ENCODE measurements at places on chromosomes 7 and 10. TPM values are rescaled to one million over a fixed set of nuclear protein-coding genes. Genes with fewer than 3 reads are reported as not detected.

The ZNF804B gene
- 0.26 TPM for total RNA-seq

DNA sequence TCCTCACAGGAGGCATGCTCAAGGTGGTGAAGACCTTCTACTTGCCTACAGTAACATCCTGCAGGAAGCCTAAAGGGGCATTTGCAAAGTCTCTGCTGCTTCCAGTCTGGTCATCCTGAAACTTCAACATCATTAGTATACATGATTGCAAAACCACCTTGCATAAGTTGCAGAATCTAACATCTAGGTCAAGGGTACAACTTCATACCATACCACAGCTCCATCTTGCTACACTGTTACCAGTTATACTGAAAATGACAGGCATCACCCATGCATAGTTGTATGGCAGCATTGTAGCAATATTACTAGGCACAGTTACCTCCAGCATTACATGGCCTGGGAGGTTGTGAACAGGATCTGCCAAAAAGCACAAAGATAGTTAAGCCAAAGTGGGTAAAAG lies 13.7 kb upstream of the MACROH2A2 start:
- no peaks in the 10 kb centered on the region for H3K36me3 ChIP-seq
- H3K27ac ChIP-seq, result no peak overlapping the region
- H3K4me1 ChIP-seq, result no peaks in the 10 kb centered on the region

GRCh38 chr10:46216836-46217751 lies 69.7 kb upstream of the ANTXRL start:
- no peaks in the 10 kb centered on the region for H3K36me3 ChIP-seq
- H3K4me1 ChIP-seq, result no peaks in the 10 kb centered on the region
- no peak overlapping the region for H3K4me3 ChIP-seq
- H3K27ac ChIP-seq, result no peak overlapping the region
- H3K27me3 ChIP-seq, result no peaks in the 10 kb centered on the region

DNA sequence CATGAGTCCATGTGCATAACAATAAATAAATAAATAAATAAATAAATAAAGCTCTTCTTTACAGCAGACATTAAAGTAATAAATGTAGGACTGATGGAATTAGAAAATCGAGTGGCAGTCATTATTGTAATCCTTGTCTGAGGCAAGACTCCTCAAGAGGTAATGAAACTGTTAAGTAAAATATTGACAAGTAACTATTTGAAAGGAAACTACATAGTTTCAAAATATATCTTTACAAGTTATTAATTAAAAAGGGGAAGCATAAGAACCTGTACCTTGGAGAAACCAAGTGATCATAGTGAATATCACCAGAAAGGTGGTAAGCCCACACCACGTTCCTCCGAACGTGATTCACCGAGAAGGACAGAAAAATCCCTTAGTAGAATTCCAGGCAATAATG lies 285.6 kb upstream of the SORCS1 start:
- no peak overlapping the region for H3K4me3 ChIP-seq
- H3K4me1 ChIP-seq, result no peaks in the 10 kb centered on the region

GRCh38 chr10:61780732-61781131 lies 118.0 kb downstream of the CABCOCO1 start:
- H3K36me3 ChIP-seq, result no peaks in the 10 kb centered on the region
- H3K4me3 ChIP-seq, result no peak overlapping the region
- no peak overlapping the region for H3K27ac ChIP-seq
- H3K4me1 ChIP-seq, result peaks cover 5% of the 10 kb centered on the region
- H3K27me3 ChIP-seq, result no peaks in the 10 kb centered on the region

DNA sequence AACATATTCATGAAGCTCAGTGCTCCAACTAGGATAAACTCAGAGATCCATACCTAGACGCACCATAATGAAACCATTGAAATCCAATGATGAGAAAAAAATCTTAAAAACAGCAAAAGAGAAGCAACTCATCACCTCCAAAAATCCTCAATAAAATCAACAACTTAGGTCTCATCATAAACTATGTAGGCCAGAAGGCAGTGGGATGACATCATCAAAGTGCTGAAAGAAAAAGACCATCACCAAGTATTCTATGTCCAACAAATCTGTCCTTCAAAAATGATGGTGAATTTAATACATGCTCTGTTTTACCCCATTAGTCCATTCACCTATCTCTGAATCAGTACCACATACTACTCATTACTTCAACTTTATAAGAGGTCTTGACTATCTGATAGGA lies 304.4 kb downstream of the HDAC9 start:
- no peaks in the 10 kb centered on the region for H3K36me3 ChIP-seq
- H3K27ac ChIP-seq, result no peak overlapping the region
- H3K27me3 ChIP-seq, result no peaks in the 10 kb centered on the region

- DNase-seq, result no peak
- no peaks in the 10 kb centered on the region for H3K27me3 ChIP-seq
- H3K4me1 ChIP-seq, result peaks cover 52% of the 10 kb centered on the region
- H3K27ac ChIP-seq, result no peak overlapping the region
Observed at GRCh38 chr7:131370523-131370968, 42.9 kb downstream of the MKLN1 start.

The STN1 gene
- total RNA-seq, result 35.3 TPM

DNA sequence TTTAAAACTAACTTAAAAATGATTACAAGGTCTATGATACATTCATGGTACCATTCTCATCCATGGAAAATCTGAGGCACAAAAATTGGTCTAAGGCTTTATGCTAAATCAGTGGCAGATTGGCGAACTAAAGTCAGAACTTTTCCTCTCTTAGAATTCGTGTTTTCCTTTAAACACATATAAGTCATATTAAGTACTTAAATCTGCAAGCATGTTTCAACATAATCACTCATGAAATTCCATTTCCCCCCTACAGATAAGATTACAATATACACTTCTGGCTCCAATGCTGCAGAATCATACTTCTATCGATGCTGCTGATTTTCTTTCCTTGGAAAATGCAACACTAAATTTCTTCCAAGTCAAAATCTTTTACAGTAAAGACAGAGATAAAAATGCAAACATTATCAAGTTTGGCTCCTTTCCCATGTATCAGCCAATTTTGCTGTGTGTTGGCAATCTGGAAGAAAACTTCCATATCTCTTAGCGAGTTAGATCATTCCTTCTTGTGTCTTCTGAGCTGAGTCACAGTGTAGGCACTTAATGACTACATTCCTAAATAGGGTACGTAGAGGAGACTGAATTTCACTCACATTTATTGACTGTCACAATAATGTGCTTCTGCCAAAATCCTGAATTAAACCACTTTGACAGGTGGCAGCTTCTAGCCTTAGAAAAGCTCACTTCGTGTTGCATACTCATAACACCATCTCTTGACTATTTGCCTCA lies 76.4 kb upstream of the LRRC17 start:
- no peaks in the 10 kb centered on the region for H3K4me1 ChIP-seq
- DNase-seq, result no peak
- H3K36me3 ChIP-seq, result no peaks in the 10 kb centered on the region
- peak overlapping the region; percentile 6 for H3K27ac ChIP-seq
- H3K27me3 ChIP-seq, result no peaks in the 10 kb centered on the region
- H3K4me3 ChIP-seq, result no peak overlapping the region

GRCh38 chr7:4730971-4731370 lies 44.5 kb upstream of the AP5Z1 start:
- H3K36me3 ChIP-seq, result no peaks in the 10 kb centered on the region
- no peaks in the 10 kb centered on the region for H3K27me3 ChIP-seq
- H3K27ac ChIP-seq, result no peak overlapping the region

GRCh38 chr10:84341983-84342382 lies 13.6 kb downstream of the CCSER2 start:
- no peak overlapping the region for H3K4me3 ChIP-seq
- no peaks in the 10 kb centered on the region for H3K4me1 ChIP-seq
- no peaks in the 10 kb centered on the region for H3K27me3 ChIP-seq
- no peak for DNase-seq
- H3K27ac ChIP-seq, result no peak overlapping the region

- H3K27ac ChIP-seq, result peak overlapping the region; percentile 6
- H3K36me3 ChIP-seq, result no peaks in the 10 kb centered on the region
- H3K4me3 ChIP-seq, result no peak overlapping the region
- no peak for DNase-seq
- no peaks in the 10 kb centered on the region for H3K4me1 ChIP-seq
Observed at GRCh38 chr7:15558756-15559155, 3.1 kb downstream of the AGMO start.

DNA sequence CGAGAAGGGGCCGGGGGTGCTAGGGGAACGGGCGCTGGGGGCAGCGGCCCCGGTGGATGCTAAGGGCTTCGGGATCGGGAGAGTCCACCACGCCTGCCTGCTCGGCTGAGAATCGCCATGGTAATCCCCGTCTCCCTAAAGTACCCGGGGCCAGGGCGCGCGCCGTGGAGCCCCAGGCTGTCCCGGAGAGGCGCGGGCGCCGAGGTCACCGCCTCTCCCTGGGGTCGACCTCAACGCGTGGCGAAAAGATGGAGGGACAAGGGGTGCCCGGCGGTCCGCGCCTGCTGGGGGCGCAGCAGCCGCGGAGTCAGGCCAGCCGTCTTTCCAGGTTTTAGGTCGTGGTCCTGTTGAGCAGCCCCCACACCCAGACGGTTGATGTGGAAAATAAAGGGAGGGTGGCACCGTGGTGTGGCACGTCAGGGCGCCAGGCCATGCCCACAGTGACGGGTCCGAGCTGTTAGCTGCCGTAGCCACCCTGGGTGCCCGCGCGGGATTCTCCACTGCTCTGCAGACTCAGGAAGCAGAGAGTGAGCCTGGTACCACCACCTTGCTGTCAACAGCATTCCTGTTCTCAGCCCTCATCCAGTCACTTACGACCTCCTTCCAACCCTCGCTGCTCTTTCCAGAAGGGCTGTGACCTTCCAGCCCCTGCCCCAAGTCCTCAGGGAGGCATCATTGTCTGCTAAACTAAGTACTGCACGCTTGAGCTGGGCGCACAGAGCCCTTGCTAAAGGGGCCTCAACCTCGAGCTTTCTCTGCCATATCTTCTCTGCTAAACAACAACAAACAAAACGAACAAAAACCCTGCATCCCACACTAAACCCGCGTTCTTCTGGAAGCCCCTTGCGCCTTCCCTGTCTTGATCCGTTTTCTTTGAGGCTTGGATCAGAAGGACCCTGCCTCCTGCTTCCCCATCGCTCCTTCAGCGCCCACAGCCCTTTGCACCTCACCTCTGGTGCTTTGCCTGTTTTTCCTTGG lies 666 bp downstream of the SMKR1 start:
- DNase-seq, result peak; percentile 52
- H3K4me1 ChIP-seq, result no peaks in the 10 kb centered on the region
- no peaks in the 10 kb centered on the region for H3K27me3 ChIP-seq

GRCh38 chr10:6411436-6411835 lies 168.6 kb downstream of the PRKCQ start:
- no peak for DNase-seq
- H3K4me3 ChIP-seq, result no peak overlapping the region
- no peaks in the 10 kb centered on the region for H3K36me3 ChIP-seq
- no peak overlapping the region for H3K27ac ChIP-seq
- no peaks in the 10 kb centered on the region for H3K27me3 ChIP-seq

The ZNF775 gene
- 6.2 TPM for total RNA-seq

DNA sequence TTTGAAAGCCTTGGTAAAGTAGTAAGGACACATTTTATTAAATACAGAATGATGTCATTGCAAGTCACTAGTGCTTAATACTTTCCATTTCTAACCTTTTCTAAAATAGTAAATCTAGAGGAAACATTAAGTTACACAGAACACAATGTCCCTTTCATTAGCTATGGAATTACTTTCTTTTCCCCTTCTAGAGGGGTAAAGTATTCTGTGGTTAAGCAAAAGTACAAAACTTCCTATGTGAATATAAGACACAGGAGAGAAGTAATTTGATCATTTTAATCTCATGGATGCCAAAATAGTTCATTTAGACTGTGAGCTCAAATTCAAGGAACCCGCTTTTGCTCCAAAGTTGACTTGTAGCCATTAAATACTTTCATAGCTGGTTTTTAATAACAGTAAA lies 49.8 kb downstream of the SEMA3E start:
- H3K4me1 ChIP-seq, result no peaks in the 10 kb centered on the region
- no peaks in the 10 kb centered on the region for H3K27me3 ChIP-seq
- no peaks in the 10 kb centered on the region for H3K36me3 ChIP-seq
- H3K4me3 ChIP-seq, result no peak overlapping the region
- DNase-seq, result no peak

GRCh38 chr7:150520145-150520544 lies 5.5 kb downstream of the GIMAP7 start:
- H3K27ac ChIP-seq, result peak overlapping the region; percentile 78
- H3K4me1 ChIP-seq, result no peaks in the 10 kb centered on the region
- no peaks in the 10 kb centered on the region for H3K36me3 ChIP-seq
- no peak for DNase-seq
- no peaks in the 10 kb centered on the region for H3K27me3 ChIP-seq

The AKR1C3 gene
- 42.1 TPM for total RNA-seq

GRCh38 chr7:70573071-70573661 lies 558.8 kb upstream of the GALNT17 start:
- H3K4me3 ChIP-seq, result no peak overlapping the region
- DNase-seq, result no peak
- no peaks in the 10 kb centered on the region for H3K36me3 ChIP-seq

The ACTL6B gene
- not detected for total RNA-seq

The GPR15LG gene
- not detected for total RNA-seq

GRCh38 chr10:35083242-35083641 lies 6.9 kb downstream of the CUL2 start:
- peaks cover 19% of the 10 kb centered on the region for H3K4me1 ChIP-seq
- H3K4me3 ChIP-seq, result no peak overlapping the region
- H3K27me3 ChIP-seq, result no peaks in the 10 kb centered on the region
- no peak overlapping the region for H3K27ac ChIP-seq
- DNase-seq, result no peak
- no peaks in the 10 kb centered on the region for H3K36me3 ChIP-seq

The SMKR1 gene
- total RNA-seq, result not detected

- H3K4me3 ChIP-seq, result no peak overlapping the region
- no peaks in the 10 kb centered on the region for H3K36me3 ChIP-seq
- no peak for DNase-seq
- H3K27me3 ChIP-seq, result no peaks in the 10 kb centered on the region
- no peak overlapping the region for H3K27ac ChIP-seq
Observed at GRCh38 chr10:61655335-61655851, 7.3 kb upstream of the CABCOCO1 start.

DNA sequence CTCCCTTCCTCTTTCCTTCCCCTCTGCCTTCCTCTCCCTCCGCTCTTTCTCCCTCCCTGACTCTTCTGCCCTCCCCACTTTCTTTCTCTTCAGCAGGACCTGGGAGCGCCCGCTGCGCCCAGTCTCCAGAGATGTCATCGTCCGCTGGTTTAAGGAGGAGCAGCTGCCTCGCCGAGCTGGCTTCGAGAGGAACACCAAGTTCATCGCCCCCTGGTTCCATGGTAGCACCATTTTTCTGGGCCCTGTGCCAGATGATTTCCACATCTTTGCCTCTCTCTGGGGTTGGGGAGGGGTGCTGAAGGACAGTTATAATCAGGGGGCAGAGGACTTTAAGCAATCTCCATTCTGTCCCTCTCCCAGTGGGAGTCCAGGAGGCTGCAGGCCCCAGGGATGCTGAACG lies 71.6 kb downstream of the SH2D4B start:
- H3K4me3 ChIP-seq, result no peak overlapping the region
- no peaks in the 10 kb centered on the region for H3K4me1 ChIP-seq
- no peaks in the 10 kb centered on the region for H3K36me3 ChIP-seq
- DNase-seq, result no peak
- H3K27ac ChIP-seq, result no peak overlapping the region
- no peaks in the 10 kb centered on the region for H3K27me3 ChIP-seq

The ANKRD30A gene
- not detected for total RNA-seq

The SLC4A2 gene
- total RNA-seq, result 114 TPM

The TYW1 gene
- total RNA-seq, result 23.8 TPM

The NUP205 gene
- total RNA-seq, result 14.3 TPM
